A549 treated with GW870086 at 1 μM for 4 hours (cell line): ENCODE measurements at places on chromosomes 6 and 20. TPM values are rescaled to one million over a fixed set of nuclear protein-coding genes. Genes with fewer than 3 reads are reported as not detected.

Gene KIAA0408
- total RNA-seq, result 6.8 to 8.2 TPM (median 7.4 TPM) in 5 replicates

Gene DUSP15
- 0.66 to 1.6 TPM (median 1.0 TPM) in 5 replicates for total RNA-seq

Gene TSBP1
- not detected in 5 replicates for total RNA-seq

Gene TPBG
- 37.2 to 43.3 TPM (median 41.9 TPM) in 5 replicates for total RNA-seq

Gene TNFRSF6B
- total RNA-seq, result 0.14 to 0.95 TPM (median 0.74 TPM) in 4 of 5 replicates, not detected in the other

Gene RAET1E
- 1.8 to 3.8 TPM (median 3.2 TPM) in 5 replicates for total RNA-seq

Gene AHI1
- 7.0 to 10.8 TPM (median 10.2 TPM) in 5 replicates for total RNA-seq

Gene ZGPAT
- total RNA-seq, result 22.2 to 29.4 TPM (median 28.1 TPM) in 5 replicates

Gene CST1
- total RNA-seq, result 0.44 to 2.1 TPM (median 1.2 TPM) in 5 replicates

Gene BPI
- total RNA-seq, result not detected in 5 replicates

Gene SLC52A3
- 0.24 to 0.71 TPM (median 0.40 TPM) in 5 replicates for total RNA-seq

Gene SASH1
- total RNA-seq, result 2.2 to 3.3 TPM (median 2.8 TPM) in 5 replicates

Gene MOCS3
- 5.6 to 6.3 TPM (median 5.9 TPM) in 5 replicates for total RNA-seq

Gene RHAG
- total RNA-seq, result 0.06 to 0.15 TPM (median 0.09 TPM) in 3 of 5 replicates, not detected in the others

Gene MOG
- total RNA-seq, result not detected in 5 replicates

Gene PNISR
- total RNA-seq, result 18.3 to 31.9 TPM (median 27.1 TPM) in 5 replicates

Gene LY6G6D
- total RNA-seq, result not detected in 5 replicates

Gene ETV7
- 0.15 to 0.29 TPM (median 0.18 TPM) in 3 of 5 replicates, not detected in the others for total RNA-seq

Gene DDX27
- 58.3 to 61.2 TPM (median 60.3 TPM) in 5 replicates for total RNA-seq

Gene CCDC167
- 40.9 to 52.5 TPM (median 46.0 TPM) in 5 replicates for total RNA-seq

Gene MTCH1
- total RNA-seq, result 112 to 135 TPM (median 133 TPM) in 5 replicates

Gene MMP24
- 23.8 to 34.6 TPM (median 31.0 TPM) in 5 replicates for total RNA-seq

Gene KCNK5
- total RNA-seq, result 1.1 to 1.6 TPM (median 1.3 TPM) in 5 replicates

Gene SSTR4
- total RNA-seq, result 0.12 to 0.26 TPM (median 0.19 TPM) in 5 replicates

Gene L3MBTL3
- total RNA-seq, result 2.6 to 3.9 TPM (median 3.6 TPM) in 5 replicates
